ENCODE measurements at places on chromosomes 6 and 20.

GRCh38 chr20:4217349-4217841, 202.0 kb upstream of the RNF24 start:
- no peak for DNase-seq

- no peak for DNase-seq
Measured at GRCh38 chr6:169558378-169558773, 143.5 kb downstream of the WDR27 start.

DNA sequence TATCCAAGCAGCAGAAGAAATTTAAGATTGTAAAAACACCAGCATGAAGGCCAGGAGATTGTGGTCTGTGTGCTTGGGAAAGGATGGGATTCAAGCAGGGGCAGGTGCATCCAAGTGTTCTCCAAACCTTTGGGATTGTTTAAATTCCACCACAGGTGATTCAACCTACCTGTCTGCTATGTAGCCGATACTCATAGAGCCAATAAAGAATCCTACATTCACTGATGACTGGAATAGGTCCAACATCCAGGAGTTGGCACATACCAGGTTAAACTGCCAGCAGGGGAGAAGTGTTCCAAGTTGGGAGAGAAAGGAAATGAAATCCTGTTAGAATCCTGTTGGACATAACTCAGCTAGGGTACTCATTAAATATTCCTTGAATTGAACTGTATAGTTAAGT, 2.2 kb downstream of the SLC22A2 start:
- DNase-seq = no peak

DNA sequence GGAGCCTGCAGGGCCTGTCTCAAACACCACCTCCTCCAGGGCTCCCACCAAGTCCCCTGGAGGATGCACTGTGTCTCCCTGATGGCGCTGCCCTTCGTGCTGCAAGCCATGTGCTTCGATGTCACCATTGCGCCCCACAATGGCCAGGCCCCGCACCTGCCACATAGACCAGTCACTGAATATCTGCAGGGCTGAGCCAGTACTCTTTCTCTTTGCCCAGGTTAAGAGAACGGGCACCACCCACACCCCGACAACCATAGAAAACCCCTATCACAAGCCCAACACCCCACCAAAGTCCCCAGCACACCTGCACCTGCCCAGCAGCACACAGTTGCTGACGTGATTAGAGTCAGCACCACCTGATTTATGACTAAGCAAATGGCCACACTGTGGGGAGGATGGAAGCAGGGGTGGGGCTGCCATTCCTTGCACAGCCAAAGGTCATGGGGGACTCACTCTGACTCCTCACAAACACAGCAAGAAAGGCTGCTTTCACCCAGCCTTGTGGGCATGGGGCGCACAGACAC, 104.3 kb downstream of the SLC23A2 start:
- DNase-seq = no peak

- no peak for DNase-seq
Measured at GRCh38 chr6:29603930-29604329, 19.0 kb downstream of the OR2H2 start.

DNA sequence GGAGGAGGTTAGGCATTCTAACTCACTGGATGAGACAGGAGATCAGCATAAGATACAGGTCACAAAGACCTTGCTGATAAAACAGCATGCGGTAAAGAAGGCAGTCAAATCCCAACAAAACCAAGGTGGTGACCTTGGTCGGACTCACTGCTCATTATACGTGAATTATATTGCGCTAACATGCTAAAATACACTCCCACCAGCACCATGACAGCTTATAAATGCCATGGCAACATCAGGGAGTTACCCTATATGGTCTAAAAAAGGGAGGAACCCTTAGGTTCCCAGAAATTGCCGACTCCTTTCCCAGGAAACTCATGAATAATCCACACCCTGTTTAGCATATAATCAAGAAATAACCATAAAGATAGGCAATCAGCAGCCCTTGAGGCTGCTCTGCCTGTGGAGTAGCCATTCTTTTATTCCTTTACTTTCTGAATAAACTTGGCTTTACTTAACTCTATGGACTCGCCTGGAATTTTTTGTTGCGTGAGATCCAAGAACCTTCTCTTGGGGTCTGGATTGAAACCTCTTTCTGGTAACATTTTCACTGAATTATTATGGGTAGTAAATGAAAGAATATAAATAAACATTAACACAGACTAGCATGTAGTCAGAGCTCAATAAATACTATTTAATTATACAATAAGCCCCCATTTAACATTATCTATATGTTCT, 3.0 kb upstream of the LAMA4 start:
- DNase-seq = no peak

DNA sequence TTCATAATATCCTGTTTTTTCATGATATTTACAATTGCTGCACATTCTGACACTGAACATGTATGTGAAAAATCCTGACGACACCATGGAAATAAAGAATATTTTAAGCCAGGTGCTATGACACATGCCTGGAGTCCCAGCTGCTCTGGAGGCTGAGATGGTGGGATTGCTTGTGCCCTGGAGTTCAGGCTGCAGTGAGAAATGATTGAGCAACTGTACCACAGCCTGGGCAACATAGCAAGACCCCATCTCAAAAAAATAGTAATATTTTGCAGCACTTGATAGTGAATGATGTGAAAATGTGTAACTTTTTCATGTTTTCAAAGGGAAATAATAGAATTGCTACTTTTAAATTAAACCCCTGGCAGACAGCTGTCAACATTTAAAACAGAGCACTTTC, 137.1 kb downstream of the ADGRG6 start:
- no peak for DNase-seq

- no peak for DNase-seq
Measured at GRCh38 chr6:137230547-137230946, 11.4 kb upstream of the IFNGR1 start.

DNA sequence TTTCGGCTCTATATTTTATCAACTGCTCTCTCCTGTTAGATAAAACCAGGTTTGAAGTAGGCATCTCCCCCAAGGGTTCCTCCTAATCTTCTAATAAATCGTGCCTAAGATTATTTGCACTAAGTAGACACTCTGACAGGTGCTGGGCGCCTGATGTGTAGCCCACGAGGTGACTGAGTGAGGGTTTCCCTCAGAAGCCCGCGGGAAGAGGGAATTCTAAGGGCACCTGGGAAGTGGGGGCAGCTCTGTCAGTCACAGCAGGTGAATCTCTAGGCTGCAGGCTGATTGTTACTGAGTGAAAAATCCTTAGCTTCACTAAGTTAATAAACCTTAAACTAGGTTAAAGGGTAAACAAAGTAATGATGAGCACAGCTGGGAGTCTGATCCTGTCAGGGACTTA, 68.2 kb downstream of the PXDC1 start:
- DNase-seq = no peak

- no peak for DNase-seq
Measured at GRCh38 chr6:121436960-121437850, 1.8 kb downstream of the GJA1 start.

DNA sequence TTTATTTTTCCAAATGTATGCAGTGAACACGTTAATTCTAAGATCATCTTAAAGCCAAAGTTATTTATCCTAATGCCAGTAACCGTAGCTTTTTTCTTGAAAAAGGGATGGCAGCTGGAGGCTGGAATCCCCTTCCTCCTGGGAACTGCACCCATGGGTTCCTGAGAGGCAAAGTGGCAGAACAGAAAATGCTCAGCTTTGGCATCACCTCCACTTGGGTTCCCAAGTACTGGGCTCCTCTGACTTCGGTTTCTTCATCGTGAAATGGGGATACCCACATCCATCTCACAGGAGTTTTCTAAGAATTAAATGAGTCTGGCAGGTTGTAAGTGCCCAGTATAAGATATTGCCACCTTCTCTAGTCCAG, 6.2 kb upstream of the DDX43 start:
- no peak for DNase-seq

DNA sequence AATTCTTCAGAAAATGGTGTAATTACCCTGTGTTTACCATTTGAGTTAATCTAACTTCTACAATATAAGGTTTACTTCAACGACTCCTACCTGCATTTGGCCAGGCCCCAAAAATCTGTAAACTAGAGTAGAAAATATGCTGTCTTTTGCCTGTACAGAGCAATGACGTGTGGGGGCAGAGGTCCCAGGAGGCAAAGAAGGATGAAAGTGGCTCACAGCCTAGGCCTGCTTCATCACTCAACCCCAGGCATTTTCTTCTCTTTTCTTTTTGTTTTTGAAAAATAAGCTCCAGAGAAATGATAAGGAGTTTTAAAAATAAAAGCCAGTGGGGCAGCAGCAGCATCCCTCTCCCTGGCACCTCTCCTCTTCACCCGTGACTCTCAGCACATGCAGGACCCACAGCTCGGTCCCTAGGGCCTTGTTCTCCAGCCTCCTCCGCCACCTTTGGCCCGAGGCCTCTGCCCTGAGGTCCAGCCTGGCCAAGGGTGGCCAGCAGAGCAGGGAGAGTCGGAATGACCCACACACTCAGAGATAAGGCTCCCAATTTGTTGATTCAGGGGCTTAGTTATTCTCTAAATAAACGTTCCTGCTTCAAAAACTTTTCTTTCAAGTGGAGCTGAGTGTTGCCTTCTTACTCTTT, 310.3 kb upstream of the RNF24 start:
- no peak for DNase-seq

DNA sequence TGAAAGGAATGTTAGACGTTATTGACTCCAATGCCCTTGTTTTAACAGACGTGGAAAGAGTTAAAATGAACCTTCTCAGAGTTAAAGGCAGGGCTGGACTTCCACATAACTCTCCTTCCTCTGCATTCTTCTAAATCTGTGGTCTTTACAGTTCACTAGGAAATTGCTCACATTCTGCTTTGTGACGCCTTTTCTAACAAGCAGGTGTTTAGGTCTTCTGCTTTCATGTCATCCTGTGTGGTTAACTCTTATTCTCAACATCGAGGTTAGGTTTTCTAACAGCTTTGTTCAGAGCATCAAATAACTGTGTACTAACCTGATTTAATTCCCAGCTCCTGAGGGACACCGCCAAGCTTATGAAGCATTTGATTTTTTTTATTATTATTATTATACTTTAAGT, 81.3 kb upstream of the NT5E start:
- DNase-seq = no peak

GRCh38 chr6:133837801-133838349, 51.0 kb upstream of the TCF21 start:
- DNase-seq = peak; percentile 38

DNA sequence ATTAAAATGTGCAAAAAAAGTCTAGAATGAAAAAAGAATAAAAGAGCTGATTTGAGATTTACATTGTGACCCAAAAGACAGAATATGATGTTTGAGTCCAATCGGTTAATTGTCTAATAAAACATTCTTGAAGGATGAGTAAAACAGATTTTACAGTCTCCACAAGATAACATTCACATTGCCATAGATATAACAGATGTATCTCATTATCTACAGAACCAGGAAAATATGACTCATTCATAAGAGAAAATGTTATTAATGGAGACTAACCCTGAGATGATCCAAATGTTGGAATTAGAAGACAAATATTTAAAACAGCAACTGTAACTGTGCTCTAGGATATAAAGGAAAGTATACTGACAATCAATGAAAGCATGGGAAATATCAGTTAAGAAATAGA, 141.7 kb downstream of the RFX6 start:
- no peak for DNase-seq

DNA sequence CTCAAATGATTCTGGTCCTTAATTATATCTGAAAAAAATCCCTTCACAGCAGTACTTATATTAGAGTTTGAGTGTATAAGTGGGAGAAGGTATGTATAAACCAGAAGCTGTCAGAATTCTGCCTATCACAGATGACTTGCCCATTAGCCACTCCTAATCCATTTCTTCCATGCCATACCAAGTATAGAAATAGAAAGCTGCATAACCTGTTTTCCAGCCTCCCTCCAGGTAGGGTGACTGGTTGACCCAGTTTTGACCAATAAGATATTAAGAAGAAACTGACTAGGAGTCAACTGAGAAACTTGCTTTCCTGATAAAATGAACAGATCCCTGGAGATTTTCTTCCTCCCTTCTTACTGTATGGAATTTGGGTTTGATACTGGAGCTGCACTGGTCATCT, 112.2 kb upstream of the GRIK2 start:
- DNase-seq = no peak

DNA sequence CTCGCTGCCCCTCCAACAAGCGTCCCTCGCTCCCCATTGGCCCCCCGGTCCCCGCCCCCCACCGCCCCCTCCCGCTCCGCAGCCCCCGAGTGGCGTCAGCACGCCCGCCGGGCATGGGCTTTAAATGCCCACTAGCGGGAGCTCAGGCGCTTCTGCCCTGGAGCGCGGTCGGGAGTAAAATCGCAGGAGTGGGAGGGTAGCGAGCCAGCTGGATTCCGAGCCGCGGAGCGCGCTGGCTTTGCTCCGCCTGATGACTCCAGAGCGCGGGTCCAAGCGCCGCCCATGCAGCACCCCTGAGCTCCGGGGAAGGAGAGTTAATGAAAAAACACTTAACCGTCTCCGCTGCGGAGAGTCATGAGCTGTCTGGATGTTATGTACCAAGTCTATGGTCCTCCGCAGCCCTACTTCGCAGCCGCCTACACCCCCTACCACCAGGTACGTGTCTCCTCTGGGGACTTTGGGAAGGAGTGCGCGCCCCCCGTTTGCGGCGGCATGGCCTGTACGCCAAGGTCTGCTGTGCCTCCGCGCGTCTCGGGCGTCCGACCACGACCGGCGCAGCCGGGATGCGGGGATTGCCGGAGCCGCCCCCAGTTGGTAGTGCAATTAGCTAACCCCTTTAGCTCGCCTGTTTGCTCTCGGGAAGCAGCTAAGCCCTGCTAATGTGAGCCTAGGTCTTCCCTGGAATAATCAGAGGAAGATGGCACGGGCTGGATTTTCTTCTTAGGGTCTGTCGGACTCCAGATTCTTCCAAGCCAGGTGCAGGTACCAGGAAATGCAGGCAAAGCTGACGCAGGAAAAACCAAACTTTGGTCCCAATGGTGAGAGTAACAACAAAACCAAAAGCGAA, at the start of gene VGLL2:
Gene VGLL2 (plus strand): TSS at position 149 of the 847 bp plus-strand sequence. CDS start 206 bp downstream, at position 355.
- no peak for DNase-seq

DNA sequence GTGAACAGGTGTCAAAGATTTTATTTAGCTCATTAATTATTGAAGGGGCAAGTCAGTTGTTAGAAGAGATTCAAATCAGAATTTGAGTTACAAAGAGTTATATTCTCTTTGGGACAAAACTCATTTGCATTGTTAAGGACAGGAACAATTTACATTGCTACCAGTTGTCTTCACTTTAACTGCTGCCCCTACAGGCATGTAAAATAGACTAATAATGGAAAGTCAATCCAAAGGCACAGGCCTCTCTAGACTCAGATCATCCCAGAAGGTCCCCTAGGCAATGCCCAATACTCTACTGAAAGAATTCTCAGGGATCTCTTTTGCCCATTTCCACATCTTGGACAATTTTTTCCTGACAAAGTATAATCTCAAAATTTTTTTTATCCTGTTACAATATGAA, 95.7 kb downstream of the SCP2D1 start:
- DNase-seq = no peak

GRCh38 chr6:137870744-137871247, 3.7 kb downstream of the TNFAIP3 start:
- no peak for DNase-seq

GRCh38 chr20:36666181-36666740, 20.3 kb upstream of the SLA2 start:
- DNase-seq = no peak

DNA sequence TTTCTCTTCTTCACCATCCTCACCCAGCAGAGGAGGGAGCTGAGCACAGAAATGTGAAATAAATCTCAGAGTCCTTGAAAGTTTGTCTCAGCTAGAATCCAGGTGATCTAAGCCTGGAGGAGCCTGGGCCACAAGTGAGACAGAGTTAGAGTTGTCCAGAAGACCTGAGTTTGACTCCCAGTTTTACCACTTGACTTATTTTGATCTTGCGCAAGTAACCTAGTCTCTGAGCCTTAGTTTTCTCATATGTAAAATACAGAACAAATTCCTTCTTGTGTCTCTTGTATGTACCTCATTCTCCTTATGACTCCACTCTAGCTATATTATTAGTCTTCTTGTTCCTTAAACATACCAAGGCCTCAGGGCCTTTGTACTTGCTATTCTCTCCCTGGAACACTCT, 36.7 kb downstream of the RALY start:
- DNase-seq = no peak
